ENCODE measurements at places on chromosomes 12 and 14.
A peak's percentile ranks its signal among the peaks of the same experiment; 100 is the strongest.

- peak; percentile 54 for DNase-seq
Measured at GRCh38 chr12:42326541-42327226, 717 bp downstream of the PPHLN1 start.

GRCh38 chr14:102882226-102882906, 40.1 kb upstream of the AMN start:
- DNase-seq, result no peak

DNA sequence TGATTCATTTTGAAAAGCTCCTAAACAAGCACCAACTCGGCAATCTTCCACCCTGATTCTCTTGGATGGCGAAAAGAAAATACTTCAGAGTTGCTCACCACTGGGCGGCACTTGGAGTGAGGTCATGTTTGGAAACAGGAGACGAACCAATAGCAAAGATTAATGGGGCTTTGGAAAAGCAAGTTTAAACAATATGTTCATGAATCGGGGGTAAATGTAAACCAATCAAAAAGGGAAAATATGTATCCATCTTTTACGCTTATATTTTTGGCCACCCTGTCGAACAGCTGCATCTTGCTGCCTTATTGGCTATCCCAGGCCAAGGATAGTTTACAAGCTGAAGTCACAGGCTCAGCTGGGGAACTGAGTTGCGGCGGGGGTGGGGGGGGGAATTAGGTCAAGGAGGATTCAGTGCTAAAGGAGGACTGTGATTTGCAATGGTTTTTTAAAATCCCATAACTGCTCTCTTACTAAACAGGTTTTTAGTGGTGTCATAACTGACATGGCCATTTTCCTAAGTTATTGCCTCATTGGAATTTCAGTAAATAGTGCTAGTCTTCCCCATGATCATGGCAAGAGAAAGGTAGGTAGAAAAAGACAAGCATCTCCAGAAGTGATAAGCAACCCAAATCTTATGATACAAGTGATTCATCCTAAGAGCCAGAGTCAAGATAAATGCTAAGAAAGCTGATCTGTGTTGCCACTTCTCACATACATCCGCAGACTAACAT, 210.6 kb downstream of the PHLDA1 start:
- DNase-seq, result no peak

DNA sequence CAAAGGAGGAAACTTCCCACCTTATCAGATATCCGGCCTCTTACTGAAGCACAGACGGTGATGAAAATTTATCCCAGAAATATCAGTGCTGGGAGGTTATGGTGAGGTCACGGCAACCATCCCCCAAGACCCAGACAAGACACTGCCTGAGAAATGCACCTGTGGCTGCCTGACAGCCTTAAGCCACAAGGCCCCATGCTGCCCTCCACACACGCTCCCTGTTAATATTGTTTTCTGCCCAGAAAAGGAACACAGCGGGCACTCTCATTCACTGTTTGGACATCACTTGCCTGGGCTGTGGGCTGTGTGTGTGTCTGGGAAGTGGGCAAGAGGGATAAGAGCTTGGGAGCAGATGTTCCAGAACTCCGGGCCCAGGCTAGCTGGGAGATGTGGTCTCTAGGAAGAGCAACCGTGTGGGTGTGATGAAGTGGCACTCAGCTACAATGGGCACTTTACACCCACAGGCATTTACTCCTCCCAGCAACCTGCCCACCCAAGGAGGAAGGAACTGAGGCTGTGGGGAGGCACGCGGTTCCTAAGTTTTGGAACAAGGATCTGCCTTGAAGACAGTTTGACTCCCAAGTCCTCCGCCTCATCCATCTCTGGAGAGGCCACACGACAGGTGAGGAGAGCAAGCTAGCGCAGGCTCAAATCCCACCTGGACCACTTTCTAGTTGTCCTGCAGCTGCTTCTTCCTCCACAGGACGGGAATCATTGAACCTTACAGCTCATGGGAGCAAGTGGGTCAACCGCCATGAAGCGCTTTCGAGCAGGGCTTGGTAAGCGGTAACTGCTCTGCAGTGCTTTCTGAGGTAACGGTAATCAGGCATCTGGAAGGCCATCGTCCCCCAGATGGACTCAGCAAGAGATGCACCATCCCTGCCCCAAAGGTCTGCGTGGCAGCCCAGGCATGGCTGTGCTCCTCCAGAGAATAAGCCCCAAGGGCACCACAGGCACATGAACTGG, 91.4 kb downstream of the CHGA start:
- no peak for DNase-seq

- DNase-seq, result no peak
Measured at GRCh38 chr12:69966839-69967238, 141.8 kb downstream of the MYRFL start.

Measured in hematopoietic multipotent progenitor cell treated with erythropoietin and hydrocortisone succinate and interleukin-3 and kit ligand, for 4 days (in vitro differentiated cells).